SW 1271 (cell line): ENCODE measurements at places on chromosomes 7 and 10.

DNA sequence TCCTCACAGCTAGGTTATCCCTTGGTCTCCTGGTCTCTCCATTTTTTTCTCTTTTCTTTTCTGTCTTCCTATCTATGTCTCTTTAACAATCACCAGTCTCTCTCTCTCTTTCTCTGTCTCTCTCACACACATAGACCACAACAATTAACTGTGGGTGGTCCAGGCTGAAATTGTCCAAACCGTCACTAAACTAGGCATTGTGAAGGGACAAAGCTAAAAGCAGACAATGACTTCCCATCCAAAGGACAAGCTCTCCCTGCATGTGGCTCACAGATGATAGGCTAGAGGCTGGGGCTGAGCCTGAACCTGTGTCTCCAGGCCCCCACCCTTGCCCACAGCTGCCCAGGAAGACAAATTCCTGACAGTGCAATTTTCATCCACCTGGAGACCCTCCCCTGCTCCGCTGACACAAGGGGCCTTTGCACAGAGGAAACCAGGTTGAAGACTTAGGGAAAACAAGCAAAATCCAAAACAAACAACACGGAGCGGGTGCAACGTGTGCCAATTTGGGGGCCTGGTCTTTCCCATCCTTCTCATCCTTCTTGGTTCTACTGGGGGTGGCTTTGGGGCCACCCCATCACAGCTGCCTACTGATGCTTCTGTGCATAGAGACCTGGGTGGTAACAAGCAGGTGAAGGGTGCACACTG lies 755.4 kb downstream of the GRID1 start:
- DNase-seq = no peak

DNA sequence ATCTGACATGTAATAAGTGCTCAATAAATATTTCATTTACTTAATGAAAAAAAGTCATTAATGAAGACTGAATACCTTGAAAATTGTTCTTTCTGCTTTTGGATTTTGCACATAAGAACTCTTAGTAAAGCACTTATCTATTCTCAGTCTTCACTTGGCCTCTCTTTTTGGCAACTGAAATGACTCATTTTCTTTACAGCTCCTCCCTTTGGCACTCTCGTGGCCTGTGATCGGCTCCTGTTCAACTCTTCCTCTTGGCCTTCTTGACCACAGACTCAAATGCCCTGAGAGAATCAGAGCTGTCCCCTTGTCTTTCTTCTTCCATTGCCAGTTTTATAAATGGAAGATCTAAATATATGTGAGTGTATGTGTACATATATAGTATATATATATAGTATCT lies 54.2 kb downstream of the FOXP2 start:
- no peak for DNase-seq

- no peak for DNase-seq
Measured at GRCh38 chr7:73382934-73383503, 50.6 kb upstream of the FZD9 start.

GRCh38 chr7:226281-226895 lies 34.0 kb downstream of the FAM20C start:
- no peak for DNase-seq

DNA sequence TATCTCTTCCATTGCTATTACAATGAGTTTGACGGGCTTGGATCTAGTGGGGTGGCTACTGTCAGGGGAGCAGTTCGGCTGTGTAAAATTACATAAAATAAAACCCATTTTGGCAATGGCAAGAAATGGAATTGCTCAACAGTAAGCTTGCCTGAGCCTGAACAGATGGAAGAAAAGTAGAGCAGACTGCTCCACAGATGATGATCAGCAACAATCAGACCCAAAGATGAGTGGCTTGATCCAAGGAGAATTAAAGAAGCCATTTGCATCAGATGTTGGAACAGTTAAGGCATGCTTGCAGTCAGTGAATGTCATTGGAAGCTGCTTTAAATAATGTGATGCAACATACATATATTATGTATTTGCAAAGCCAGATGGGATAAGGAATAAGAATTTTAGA lies 256.6 kb upstream of the SMIM30 start:
- DNase-seq = no peak

DNA sequence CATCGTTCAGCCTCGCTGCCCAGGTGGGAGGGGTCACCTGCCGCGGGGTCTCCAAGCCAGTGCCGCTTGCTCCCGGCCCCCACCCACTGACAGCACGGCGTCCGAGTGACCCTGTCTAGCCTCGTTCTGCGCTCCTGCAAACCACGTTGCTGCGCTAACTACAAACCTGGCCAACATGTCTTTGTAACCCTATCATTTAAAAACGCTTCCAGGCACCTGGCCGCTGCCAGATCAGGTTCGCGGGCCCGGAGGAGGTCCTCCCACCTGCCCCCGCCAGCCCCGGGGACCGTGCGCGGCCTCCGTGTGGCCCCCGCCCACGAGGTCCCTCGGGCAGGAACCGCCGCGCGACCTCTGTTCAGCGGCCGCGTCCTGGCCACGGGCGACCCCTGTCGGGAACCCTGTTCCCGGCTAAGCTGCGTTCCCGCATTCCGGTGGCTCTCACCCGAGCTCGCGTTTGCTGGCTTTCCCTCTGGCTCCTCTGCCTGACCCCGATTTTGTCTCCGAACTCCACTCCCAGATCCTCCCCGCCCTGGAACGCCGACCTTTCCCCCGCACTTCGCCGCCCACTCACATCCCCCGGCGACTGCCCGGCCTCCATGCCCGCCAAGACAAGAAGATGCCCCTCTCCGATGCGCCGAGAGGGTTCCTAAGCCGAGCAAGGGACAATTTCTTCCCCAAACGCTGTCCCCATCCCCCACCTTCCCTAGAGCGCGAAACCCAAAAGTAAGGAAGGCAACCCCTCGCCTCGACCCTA lies 2.4 kb downstream of the SFMBT2 start:
- DNase-seq = peak; percentile 22

DNA sequence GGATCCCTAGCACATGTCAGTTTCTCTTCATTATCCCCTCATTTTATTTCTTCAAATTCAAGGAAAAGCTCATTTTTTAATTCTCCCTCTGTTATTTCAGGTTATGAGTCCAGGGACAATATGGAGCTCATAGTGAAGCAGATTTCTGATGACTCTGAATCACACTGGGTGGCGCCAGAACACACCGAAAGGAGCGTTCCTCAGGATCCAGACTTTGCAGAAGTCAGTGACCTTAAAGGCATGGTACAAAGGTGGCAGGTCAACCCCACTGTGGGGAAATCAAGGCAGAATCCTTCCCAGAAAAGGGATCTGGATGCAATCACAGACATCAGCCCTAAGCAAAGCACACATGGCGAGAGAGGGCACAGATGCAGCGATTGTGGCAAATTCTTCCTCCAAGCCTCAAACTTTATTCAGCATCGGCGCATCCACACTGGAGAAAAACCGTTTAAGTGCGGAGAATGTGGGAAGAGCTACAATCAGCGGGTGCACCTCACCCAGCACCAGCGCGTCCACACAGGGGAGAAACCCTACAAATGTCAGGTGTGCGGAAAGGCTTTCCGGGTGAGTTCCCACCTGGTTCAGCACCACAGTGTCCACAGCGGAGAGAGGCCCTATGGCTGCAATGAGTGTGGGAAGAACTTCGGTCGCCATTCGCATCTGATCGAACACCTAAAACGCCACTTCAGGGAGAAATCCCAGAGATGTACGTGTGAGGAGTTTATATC lies 21.4 kb downstream of the ZKSCAN5 start:
- no peak for DNase-seq

DNA sequence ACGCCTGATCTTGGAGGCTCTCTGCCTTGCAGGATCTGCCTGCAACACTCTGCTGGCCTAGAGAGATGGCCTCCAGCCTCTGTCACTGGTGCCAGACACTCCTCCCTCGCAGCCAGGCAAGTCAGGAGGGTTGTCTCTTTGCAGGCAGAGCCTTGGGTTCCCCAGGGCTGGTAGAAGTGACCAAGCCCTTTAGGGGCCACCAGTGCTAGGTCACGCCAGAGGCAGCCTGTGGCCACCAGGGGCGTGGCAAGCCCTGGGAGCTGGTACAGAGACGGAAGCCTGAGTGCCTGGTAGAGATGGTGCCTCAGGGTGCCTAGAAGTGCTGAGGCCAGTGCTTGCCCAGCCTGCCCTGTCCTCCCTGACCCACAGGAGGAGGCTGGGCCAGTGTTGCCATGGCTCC lies 9.1 kb downstream of the ADCYAP1R1 start:
- DNase-seq = no peak

DNA sequence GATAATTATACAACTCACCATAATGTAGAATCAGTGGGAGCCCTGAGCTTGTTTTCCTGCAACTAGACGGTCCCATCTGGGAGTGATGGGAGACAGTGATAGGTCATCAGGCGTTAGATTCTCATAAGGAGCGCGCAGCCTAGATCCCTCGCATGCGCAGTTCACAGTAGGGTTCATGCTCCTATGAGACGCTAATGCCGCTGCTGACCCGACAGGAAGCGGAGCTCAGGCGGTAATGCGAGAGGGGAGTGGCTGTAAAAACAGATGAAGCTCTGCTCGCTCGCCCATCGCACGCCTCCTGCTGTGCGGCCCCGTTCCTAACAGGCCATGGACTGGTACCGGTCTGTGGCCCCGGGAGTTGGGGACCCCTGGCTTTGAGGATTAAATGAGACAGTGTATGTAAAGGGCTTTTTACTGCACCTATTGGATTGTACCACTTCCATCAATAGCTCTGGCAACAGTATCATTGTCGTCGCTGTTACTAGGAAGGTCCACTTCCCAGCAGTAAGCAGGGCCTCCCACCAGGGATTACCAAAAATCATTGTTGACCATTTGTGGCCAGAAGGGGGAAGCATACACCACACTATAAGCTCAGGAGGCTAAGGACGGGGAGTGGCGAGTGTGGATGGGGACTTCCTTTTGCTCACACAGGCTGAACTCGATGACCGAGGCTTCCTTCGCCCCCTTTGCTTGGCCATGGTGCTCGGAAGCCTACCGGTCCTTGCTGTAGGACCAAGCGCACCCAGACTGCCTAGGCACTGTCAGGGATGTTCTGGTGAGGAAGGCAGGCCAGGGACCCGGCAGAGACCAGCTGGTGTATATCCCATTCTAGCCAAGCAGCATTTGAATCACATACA lies 26.4 kb downstream of the AKR1B1 start:
- peak; percentile 86 for DNase-seq

DNA sequence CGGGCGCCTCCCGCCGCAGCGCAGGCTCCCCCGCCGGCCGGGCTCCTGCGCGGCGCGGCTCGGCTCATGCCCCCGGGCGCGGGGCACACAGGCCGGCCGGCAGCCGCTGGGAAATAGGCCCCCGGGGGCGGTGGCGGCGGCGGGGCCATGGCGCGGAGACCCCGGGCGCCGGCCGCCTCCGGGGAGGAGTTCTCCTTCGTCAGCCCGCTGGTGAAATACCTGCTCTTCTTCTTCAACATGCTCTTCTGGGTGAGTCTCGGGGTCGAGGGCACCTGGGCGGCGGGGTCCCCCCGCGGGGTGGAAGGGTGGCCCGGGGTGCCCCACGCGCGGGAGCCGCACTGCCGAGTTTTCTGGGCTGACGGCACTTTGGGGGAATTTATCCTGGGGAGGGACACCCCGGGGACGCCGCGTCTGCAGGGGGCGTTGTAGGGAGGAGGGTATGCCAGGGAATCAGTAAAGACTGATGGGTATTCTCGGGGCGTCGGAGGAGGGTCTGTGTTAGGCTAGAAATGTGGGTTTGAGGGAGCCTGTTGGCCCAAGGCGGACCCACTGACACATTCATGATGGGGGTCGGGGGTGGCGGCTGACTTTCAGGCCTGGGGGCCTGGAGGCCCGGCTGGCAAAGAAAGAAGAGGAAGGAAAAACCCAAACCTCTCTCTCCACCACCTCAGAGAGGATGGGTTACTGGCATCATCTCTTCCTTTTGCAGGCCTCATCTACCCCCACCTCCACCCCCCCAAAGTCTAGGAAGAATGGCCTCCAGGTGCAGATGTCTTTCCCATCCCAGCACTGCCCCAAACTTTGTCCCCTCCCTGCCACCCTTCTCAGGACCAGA lies 544 bp downstream of the TSPAN33 start:
- no peak for DNase-seq

- no peak for DNase-seq
Measured at GRCh38 chr10:28242555-28243204, 60.2 kb downstream of the MPP7 start.

- no peak for DNase-seq
Measured at GRCh38 chr10:26931223-26931622, 70.5 kb upstream of the ABI1 start.

DNA sequence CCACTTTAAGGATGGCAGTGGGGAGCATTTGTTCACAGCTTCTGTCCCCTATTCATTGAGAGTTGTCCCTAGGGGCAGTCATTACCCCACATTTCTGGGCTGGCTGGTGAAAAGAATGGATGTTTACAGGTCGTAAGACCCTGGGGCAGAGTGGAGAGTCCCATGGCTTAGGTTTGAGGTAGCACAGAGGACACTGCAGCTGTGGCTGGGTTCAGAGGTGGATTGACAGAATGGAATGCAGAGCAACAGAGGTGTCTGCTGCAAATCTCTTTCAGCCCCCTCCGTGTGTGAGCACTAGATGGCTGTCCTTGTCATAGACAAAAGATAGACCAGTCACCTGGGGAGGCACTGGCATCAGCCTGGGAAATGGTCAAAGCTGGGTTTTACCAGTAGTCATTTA lies 141.9 kb downstream of the CACNB2 start:
- DNase-seq = no peak

DNA sequence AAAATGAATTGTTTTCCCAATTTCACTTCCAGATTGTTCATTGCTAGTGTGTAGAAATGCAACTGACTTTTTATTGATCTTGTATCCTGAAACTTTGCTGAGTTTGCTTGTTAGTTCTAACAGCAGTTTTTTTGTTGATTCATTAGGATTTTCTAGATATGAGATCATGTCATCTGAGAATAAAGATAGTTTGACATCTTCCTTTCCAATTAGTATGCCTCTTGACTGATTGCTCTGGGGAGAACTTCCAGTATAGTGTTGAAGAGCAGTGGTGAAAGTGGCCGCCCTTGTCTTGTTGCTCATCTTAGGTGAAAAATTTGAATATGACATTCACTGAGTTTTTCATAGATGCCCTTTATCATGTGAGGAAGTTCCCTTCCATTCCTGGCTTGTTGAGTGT lies 11.9 kb upstream of the SUN1 start:
- no peak for DNase-seq

DNA sequence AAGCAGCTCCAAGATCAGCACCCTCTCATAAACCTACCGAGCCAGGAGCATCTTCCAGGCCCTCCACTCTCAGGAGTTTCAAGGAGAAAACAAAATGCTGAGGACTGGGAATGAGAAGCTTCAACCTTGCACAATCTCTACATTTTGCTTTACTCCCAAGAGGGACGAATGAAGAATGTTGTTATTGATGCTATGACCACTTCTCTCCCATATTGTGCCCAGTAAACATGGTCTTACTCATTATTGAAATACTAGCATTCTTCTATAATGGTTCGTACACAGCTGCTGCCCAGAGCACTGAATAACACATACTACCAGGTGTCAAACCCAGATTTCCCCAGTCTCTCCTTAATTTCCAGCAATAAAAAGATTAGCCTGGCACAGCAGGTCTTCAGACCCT lies 63.4 kb upstream of the BET1 start:
- DNase-seq = no peak

DNA sequence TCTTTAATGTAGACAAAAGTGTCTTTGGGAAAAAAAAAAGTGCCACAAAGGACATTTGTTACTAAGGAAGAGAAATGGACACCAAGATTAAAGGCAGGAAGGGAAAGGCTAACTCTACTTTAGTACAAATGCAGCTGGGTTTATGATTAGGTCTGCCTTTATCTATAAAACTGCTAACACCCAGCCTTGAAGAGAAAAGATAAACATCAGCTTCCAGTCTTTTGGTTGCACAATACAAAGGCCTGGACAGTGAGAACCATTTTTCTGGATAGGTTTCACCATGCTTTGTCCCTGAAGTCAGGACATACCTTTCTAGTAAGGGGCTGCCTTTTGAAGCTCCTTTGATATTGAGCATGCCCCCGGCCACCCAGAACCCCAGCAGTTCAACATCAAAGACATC lies 45.1 kb downstream of the ZNF248 start:
- DNase-seq = no peak

- DNase-seq = no peak
Measured at GRCh38 chr7:2934211-2934731, 90.2 kb upstream of the GNA12 start.
